ENCODE measurements at places on chromosomes 3 and 15. TPM values are rescaled to one million over a fixed set of nuclear protein-coding genes. Genes with fewer than 3 reads are reported as not detected.

GRCh38 chr3:66386925-66387650 is 113.7 kb downstream of the LRIG1 start:
- no peak for DNase-seq

DNA sequence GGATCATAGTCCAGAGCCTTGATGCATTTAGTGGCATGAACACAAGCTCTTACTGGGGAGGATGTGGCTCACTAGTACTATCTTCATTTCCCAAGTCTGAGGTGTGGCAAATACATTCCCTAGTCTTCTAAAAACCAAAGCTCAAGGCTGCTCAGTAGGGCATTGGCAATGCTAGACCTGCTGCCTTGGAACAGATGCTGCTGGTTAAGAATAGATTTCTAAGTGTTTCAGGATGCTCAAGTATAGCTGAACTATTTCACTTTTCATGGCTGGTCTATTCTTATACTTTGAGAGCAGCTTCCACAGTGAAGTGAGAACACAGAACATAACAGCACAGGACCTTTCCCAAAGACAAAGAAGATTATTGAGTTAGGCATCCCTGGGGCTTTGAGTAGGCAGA is 178.8 kb downstream of the CHST2 start:
- no peak for DNase-seq

GRCh38 chr3:160065786-160066185 is 77.2 kb downstream of the IL12A start:
- DNase-seq = no peak

DNA sequence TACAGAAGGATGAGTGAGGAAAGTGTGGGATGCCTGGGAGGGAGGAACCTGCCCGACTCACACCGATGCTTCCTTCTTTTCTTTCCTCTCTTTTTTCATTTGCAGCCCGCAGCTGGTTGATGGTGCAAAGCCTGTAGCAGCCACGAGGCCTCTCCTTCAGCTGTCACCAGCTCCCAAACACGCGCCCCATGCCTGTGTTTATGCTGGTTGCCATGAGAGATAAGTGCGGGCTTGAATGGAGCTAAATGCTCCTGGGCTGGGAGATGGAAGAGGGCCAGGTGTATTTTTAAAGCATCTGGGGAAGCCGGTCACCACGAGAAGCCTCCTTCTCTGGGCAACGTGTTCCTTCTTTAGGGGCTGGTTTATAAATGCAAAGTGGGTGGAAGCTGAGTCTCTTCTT is 9.3 kb downstream of the COLQ start:
- DNase-seq = peak; percentile 82

- no peak for DNase-seq
Measured at GRCh38 chr3:162142511-162142910, 645.9 kb downstream of the OTOL1 start.

DNA sequence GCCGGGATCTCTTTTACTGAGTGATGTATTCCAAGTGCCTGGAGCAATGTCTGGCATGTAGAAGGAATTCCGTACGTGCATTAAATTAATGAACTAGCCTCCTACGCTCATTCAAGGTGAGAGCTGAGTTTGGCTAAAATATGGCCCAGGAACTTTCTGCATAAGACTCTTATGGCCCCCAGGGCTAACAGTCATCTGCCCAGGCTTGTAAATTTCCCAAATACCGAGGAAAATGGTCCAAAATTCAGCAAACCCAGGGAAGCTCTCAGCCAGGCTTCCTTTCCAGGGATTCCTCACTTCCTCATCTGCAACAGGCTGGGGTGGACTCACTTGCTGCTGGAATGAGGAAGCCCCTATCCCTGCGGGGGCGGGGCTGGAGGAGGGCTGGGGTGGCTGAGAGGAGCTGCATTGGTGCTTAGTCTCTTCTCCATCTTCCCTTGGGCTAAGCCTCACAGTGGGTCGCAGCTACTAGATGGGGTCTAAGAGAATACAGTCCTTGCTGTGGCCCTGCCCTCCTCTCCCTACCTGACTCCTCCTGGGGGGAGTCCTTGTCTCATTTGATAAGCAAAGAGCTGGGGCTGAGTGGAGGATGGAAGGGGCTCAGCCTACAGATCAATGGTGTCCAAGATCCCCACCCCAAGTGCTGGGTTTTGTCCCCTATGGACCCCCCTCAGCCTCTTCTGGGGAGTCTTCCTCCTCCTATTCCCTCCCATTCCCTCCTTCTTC is 28.5 kb upstream of the APOD start:
- DNase-seq = no peak

- no peak for DNase-seq
Measured at GRCh38 chr3:106309274-106309673, 440.5 kb upstream of the CBLB start.

GRCh38 chr3:190591080-190591479 is 77.2 kb downstream of the IL1RAP start:
- no peak for DNase-seq

- no peak for DNase-seq
Measured at GRCh38 chr3:65330072-65330471, 642.3 kb upstream of the ADAMTS9 start.

GRCh38 chr15:75531041-75531450 is 48.1 kb downstream of the PTPN9 start:
- peak; percentile 37 for DNase-seq

DNA sequence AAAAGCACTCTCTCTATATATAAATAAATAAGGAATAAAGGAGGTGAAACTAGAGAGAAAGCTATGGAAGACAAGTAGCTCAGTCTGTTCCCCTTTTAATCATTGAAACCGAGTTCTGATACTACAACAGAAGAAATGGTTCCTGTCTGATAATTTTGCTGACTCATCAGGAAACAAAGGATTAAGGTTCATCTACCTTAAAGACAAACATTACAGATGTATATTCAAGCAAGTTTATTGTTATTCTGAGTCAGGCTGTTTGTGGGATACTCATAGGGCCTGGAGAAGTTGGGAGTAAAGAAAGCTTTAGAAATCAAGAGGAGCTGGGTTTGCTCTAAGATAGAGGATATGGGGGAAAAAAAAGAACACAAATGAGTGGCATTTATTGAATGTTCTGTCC is 566.0 kb downstream of the ROBO2 start:
- DNase-seq = no peak

DNA sequence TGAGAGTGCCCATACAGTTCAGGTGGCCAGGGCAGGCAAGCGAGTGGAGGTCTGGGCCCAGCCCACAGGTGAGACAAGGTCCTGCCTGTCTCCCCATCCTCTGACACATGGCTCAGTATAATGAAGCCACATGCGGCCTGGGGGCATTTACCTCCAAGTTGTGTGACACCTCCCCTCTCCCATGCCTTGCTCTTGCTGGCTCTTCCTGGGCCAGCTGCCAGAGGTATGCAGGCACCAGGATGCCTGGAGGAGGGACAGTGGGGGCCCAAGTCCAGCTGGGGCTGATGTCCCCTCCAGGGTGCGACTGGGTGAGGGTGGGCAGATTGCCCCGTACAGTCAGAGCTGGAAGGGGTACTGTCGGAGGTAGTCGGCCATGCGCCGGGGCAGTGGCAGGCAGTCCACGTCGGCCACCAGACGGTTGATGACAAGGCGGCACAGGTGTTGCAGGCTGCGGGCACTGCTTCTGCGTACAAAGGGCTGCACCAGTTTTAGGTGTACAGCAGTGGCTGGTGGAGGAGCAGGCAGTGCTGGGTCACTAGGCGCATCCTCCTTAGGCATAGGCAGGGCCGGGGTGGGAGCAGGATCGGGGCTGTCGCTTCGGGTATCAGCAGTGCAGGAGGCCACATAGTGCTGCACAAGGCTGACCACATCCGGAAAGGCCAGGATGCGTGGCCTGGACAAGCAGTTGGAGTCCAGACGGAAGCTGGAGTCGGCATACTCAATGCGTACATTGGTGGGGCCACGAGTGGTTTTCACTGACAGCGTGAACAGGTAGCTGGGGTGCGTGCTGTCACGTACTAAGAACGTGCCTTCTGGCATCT is 4.1 kb downstream of the CISH start:
- no peak for DNase-seq

DNA sequence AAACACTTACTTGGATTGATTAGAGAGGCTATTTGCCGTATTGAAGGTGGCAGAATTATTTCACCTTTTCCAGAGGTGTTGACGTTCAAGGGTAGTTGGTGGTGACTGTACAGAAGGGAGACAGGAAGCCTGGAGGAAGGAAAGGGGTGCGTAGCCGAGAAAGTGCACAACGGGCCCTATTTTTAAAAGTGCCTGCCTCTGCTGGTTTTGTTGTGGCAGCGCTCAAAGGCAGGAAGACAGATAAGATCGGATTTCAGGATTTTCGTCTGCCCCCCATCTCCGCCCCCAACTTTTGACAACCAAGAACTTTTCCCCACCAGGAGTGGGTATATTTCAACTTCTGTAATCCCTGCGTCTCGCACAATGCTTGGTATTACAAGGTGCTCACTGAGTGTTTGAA is 38.5 kb downstream of the SMAD3 start:
- no peak for DNase-seq

DNA sequence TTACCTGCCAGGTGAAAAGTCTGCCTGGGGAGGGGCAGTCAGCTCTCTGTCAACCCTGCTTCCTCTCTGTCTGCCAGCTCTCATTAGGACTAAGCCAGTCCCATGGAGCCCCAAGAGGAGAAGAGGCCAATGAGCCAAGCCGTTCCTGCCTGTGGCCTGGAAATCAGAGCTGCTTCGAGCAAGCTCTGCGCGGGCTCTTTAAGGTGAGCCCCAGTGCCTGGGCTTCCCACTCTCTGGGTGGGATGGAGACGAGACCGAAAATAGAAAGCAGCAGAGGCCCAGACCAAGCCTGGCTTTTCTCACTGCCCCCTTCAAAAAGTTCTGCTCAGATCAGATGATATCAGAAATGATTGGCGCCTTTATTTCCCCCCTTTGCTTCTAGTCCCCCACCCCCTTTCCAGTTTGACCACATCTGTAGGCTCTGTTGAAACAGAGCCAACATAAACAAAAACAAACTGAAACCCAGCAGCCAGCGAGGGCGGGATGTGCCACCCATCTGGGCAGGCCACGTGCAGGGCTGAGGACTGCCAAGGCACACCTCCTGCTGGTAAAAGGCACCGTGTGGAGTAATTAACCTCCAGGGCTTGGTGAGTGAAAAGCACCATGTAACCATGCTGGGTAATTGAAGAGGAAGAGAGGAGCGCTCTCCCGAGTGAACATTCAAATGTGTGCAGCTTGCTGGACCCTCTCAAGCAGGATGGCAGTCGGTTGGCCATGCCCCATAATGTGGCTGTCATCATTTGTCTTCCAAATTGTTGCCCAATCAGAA is 471.0 kb upstream of the PROK2 start:
- no peak for DNase-seq

CCDC191 gene
- polyA plus RNA-seq = 20.8 TPM
